ENCODE measurements at places on chromosomes 4 and X. TPM values are rescaled to one million over a fixed set of nuclear protein-coding genes. Genes with fewer than 3 reads are reported as not detected.
A peak's percentile ranks its signal among the peaks of the same experiment; 100 is the strongest.

Gene SPANXN4
- not detected for total RNA-seq

- no peak overlapping the region for H3K4me3 ChIP-seq
- H3K4me1 ChIP-seq, result no peaks in the 10 kb centered on the region
- no peaks in the 10 kb centered on the region for H3K27me3 ChIP-seq
- peak; percentile 60 for DNase-seq
- H3K36me3 ChIP-seq, result no peaks in the 10 kb centered on the region
Measured at GRCh38 chr4:161252520-161253141, 911.2 kb downstream of the FSTL5 start.

DNA sequence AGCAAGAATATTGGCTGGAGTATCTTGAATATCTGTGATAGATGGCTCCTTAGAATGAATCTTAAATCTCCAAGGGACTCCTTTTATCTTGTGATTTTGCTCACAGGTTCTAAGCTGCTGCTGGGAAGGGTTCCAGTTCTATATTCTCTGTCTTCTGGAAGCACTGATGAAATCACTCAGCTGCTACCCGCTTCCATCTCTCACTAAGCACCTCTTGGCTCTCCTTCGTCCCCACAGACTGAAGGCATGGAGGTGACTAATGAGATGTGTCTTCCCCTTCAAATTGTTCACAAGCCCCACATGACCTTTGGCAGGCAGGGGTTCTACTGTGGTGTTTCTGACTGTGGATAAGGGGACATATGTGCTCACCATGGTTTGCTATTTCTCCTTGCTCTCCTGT is 75.9 kb downstream of the C4orf51 start:
- no peak for DNase-seq

DNA sequence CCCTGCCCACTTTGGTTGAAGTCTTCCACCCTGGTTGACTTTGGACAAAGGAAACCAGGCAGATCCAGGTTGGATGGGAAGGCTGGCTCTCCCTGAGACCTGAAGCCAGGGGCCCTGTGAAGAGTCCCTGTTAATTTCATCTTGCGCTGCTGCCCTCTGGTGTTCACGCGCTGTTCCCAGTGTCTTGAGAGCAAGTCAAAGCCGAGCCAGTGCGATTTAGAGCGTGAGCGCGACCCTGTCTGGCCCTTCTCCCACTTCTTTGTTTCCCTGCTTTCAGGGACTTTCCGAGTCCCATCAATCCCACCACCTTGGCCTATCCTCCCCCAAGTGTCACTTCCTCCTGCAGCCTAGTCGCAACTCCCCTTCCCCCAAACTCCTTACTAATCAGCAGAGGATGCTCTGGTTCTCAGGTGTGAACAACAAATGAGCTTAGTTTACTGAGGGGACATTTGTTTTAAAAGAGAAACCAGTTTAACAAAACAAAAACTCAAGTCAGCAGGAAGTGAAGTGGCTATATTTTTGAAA is 25.8 kb upstream of the CHRNA9 start:
- DNase-seq, result peak; percentile 86
- peak overlapping the region; percentile 55 for H3K4me3 ChIP-seq
- no peaks in the 10 kb centered on the region for H3K36me3 ChIP-seq
- no peaks in the 10 kb centered on the region for H3K27me3 ChIP-seq

- no peaks in the 10 kb centered on the region for H3K27me3 ChIP-seq
- H3K4me1 ChIP-seq, result peaks cover 45% of the 10 kb centered on the region
- peak overlapping the region; percentile 96 for H3K27ac ChIP-seq
- H3K4me3 ChIP-seq, result peak overlapping the region; percentile 51
Measured at GRCh38 chrX:134886002-134886596, 104.7 kb upstream of the SMIM10 start.

DNA sequence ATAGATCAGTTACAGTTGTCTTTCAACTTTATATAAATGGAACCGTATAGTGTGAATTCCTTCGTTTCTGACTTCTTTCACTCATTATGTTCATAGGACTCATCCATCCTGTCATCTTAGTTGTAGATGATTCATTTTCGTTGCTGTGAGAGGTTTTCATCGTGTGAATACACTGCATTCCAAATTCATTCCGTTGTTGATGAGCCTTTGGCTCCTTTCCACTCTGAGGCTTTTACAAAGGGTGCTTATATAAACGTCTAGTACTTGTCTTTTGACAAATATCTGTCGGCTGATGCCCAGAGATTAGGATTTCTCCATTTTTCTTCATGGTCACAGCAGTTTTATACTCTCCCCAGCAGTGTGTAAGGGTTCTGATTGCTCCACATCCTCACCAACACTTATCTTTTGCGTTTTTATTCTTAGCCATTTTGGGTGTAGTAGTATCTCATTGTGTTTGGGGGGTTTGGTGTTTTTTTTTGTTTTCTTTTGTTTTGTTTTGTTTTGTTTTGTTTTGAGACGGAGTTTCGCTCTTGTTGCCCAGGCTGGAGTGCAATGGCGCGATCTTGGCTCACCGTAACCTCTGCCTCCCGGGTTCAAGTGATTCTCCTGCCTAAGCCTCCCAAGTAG is 48.6 kb downstream of the LRP2BP start:
- H3K4me1 ChIP-seq, result no peaks in the 10 kb centered on the region
- no peak overlapping the region for H3K27ac ChIP-seq
- no peaks in the 10 kb centered on the region for H3K36me3 ChIP-seq
- no peak overlapping the region for H3K4me3 ChIP-seq
- DNase-seq, result no peak

- no peaks in the 10 kb centered on the region for H3K36me3 ChIP-seq
- H3K27me3 ChIP-seq, result no peaks in the 10 kb centered on the region
- no peak for DNase-seq
- H3K4me1 ChIP-seq, result peaks cover 9% of the 10 kb centered on the region
Measured at GRCh38 chr4:15186806-15187205, 184.5 kb downstream of the CPEB2 start.

Gene NALF2
- not detected for total RNA-seq

GRCh38 chr4:164821711-164822110 is 55.3 kb upstream of the APELA start:
- H3K4me3 ChIP-seq, result no peak overlapping the region
- DNase-seq, result no peak
- H3K27ac ChIP-seq, result no peak overlapping the region
- H3K27me3 ChIP-seq, result 0 out of 2 replicates have a peak, but pooled peaks cover 3% of the 10 kb centered on the region
- no peaks in the 10 kb centered on the region for H3K4me1 ChIP-seq
- no peaks in the 10 kb centered on the region for H3K36me3 ChIP-seq

- H3K27me3 ChIP-seq, result no peaks in the 10 kb centered on the region
- H3K4me3 ChIP-seq, result no peak overlapping the region
- no peaks in the 10 kb centered on the region for H3K36me3 ChIP-seq
- no peak overlapping the region for H3K27ac ChIP-seq
Measured at GRCh38 chrX:109760922-109761250, 27.8 kb upstream of the ACSL4 start.

- H3K36me3 ChIP-seq, result no peaks in the 10 kb centered on the region
- H3K27ac ChIP-seq, result no peak overlapping the region
- no peak overlapping the region for H3K4me3 ChIP-seq
- H3K4me1 ChIP-seq, result no peaks in the 10 kb centered on the region
- no peak for DNase-seq
Measured at GRCh38 chrX:49250578-49250977, 13.9 kb downstream of the FOXP3 start.

Gene DCLK2
- total RNA-seq, result 1.2 TPM

GRCh38 chrX:155086202-155086840 is 15.0 kb downstream of the BRCC3 start:
- peak; percentile 65 for DNase-seq
- no peaks in the 10 kb centered on the region for H3K27me3 ChIP-seq
- H3K4me1 ChIP-seq, result no peaks in the 10 kb centered on the region
- H3K36me3 ChIP-seq, result no peaks in the 10 kb centered on the region
- H3K27ac ChIP-seq, result no peak overlapping the region

Gene DNAAF6
- not detected for total RNA-seq

GRCh38 chrX:2697741-2698299 is 6.7 kb downstream of the CD99 start:
- H3K36me3 ChIP-seq, result peaks cover 4% of the 10 kb centered on the region
- no peaks in the 10 kb centered on the region for H3K27me3 ChIP-seq
- H3K4me1 ChIP-seq, result peaks cover 35% of the 10 kb centered on the region
- H3K4me3 ChIP-seq, result peak overlapping the region; percentile 53
- no peak for DNase-seq

- peaks cover 11% of the 10 kb centered on the region for H3K4me1 ChIP-seq
- no peak overlapping the region for H3K27ac ChIP-seq
- no peak overlapping the region for H3K4me3 ChIP-seq
- no peak for DNase-seq
- H3K36me3 ChIP-seq, result no peaks in the 10 kb centered on the region
- H3K27me3 ChIP-seq, result no peaks in the 10 kb centered on the region
Measured at GRCh38 chr4:157012296-157012695, 40.7 kb upstream of the PDGFC start.

Gene UGT8
- 1.8 TPM for total RNA-seq

- no peak overlapping the region for H3K4me3 ChIP-seq
- no peaks in the 10 kb centered on the region for H3K27me3 ChIP-seq
- no peaks in the 10 kb centered on the region for H3K36me3 ChIP-seq
- no peaks in the 10 kb centered on the region for H3K4me1 ChIP-seq
Measured at GRCh38 chrX:127030016-127030748, 210.7 kb downstream of the PRR32 start.

DNA sequence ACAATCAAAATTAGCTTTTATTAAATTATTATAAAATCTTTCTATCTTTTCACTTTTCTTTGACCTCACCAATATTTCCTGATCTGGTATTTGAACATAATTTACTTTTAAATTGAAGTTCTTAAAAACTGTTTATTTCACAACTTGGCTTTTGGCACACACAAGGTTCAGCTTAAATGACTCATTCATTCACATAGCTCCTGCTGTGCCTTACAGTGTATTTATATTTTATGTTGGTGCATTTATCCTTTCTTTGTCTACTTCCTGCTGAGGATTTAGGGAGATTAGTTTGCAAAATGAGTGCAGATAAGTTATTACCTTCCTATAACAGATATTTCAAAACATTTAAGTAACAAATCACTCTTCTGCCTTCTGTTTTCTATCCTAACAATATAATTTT is 430.6 kb downstream of the DTHD1 start:
- DNase-seq, result no peak
- no peak overlapping the region for H3K4me3 ChIP-seq
- no peaks in the 10 kb centered on the region for H3K27me3 ChIP-seq
- no peaks in the 10 kb centered on the region for H3K4me1 ChIP-seq
- H3K36me3 ChIP-seq, result no peaks in the 10 kb centered on the region

Gene ALPK1
- 4.2 TPM for total RNA-seq

DNA sequence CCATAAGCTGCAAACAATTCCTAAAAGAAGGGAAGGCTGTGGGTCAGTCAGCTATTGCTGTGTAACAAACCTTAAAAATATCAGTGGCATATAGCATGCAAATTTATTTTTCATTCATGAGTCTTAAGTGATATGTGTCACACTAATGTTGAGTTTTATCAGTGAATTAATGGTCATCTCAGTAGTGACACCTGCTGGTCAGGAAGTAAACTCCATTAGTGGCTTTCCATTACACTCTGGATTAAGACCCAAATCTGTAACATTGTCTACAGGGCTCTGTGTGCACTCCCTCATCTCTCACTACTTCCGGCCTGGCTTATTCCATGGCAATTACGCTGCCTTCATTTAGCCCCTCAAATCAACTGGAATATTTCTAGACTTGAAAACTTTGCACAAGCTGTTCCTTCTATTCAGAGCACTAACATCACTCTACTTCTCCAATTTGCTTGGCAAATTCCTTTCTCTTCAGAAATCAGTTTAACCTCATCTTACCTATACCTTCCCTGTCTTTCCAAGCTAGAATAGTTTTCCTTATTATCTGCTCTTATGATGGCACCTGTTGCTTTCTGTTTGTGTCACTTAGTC is 217.3 kb upstream of the TAPT1 start:
- no peak overlapping the region for H3K27ac ChIP-seq
- no peak overlapping the region for H3K4me3 ChIP-seq
- H3K36me3 ChIP-seq, result no peaks in the 10 kb centered on the region

Gene PFKFB1
- 0.22 TPM for total RNA-seq

Gene PAGE4
- not detected for total RNA-seq

- DNase-seq, result no peak
- no peaks in the 10 kb centered on the region for H3K27me3 ChIP-seq
- no peak overlapping the region for H3K27ac ChIP-seq
Measured at GRCh38 chrX:73965833-73966232, 338.1 kb upstream of the ZCCHC13 start.

DNA sequence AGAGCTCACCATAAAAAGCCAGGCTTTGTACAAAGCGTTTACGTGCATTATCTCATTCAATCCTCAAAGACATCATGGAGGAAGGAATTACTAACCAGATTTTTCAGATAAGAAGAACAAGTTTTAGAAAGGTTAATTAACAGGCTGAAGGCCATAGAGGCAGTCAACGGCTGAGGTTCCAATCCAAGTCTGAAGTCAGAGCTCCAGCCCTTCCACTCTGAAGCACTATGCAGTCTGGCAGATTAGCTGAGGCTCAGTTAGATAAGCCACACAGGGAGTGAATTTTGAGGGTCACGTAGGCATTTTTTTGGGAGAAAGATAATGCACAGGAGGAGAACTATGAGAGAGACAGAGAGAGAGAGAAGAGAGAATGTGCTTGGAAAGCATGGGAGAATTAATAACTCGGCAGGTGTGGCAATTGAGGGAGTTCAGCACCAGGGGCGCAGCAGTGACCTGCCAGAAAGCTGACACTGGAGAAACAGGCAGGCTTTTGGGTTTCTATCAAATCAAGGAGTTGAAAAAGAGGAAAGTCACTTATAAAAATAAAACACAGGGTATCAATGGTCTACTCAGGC is 116.5 kb upstream of the NAP1L5 start:
- no peak for DNase-seq
- no peaks in the 10 kb centered on the region for H3K27me3 ChIP-seq

- H3K27ac ChIP-seq, result peak overlapping the region; percentile 94
- H3K4me3 ChIP-seq, result peak overlapping the region; percentile 38
- peaks cover 10% of the 10 kb centered on the region for H3K36me3 ChIP-seq
- H3K4me1 ChIP-seq, result peaks cover 29% of the 10 kb centered on the region
- DNase-seq, result peak; percentile 86
Measured at GRCh38 chrX:153732401-153732800, 7.7 kb downstream of the ABCD1 start.

DNA sequence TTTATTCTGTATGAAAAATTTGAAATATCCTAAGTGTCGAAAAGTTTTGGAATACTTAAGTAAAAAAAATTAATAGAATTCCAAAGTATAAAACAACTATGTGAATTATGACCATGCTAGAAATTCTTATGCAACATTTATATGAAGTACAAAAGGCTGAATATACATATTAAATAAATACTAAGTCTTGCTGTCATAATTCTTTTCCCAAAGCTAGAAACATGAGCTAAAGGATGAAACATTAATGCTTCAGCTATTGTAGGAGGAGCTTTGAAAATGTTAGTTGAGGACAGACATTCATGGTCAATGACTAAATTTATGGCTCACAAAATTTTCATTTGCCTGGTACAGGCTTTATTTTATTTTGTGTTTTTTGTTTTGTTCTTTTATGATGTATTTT is 207.3 kb downstream of the GABRB1 start:
- H3K36me3 ChIP-seq, result no peaks in the 10 kb centered on the region
- no peak overlapping the region for H3K27ac ChIP-seq
- peaks cover 15% of the 10 kb centered on the region for H3K27me3 ChIP-seq
- no peak for DNase-seq
- no peaks in the 10 kb centered on the region for H3K4me1 ChIP-seq

- no peak overlapping the region for H3K27ac ChIP-seq
- H3K4me3 ChIP-seq, result no peak overlapping the region
- H3K27me3 ChIP-seq, result no peaks in the 10 kb centered on the region
- H3K36me3 ChIP-seq, result no peaks in the 10 kb centered on the region
Measured at GRCh38 chrX:45667666-45668065, 467.0 kb upstream of the DIPK2B start.

GRCh38 chrX:103338663-103339062 is 8.6 kb downstream of the TCEAL7 start:
- H3K36me3 ChIP-seq, result no peaks in the 10 kb centered on the region
- H3K4me1 ChIP-seq, result no peaks in the 10 kb centered on the region
- no peak for DNase-seq
- peaks cover 47% of the 10 kb centered on the region for H3K27me3 ChIP-seq
- no peak overlapping the region for H3K27ac ChIP-seq
- no peak overlapping the region for H3K4me3 ChIP-seq
